H1 (cell line): ENCODE measurements at places on chromosomes 16 and 17. TPM values are rescaled to one million over a fixed set of nuclear protein-coding genes. Genes with fewer than 3 reads are reported as not detected.

TSNAXIP1 gene
- polyA plus RNA-seq = 0.39 and 0.94 TPM in 2 replicates

PIPOX gene
- polyA plus RNA-seq = 75.0 and 99.6 TPM in 2 replicates

TCAP gene
- polyA plus RNA-seq = 0.82 and 1.3 TPM in 2 replicates

GRIN2A gene
- polyA plus RNA-seq = 0.18 and 0.42 TPM in 2 replicates

TBX4 gene
- 0.02 TPM in 1 of 2 replicates, not detected in the other for polyA plus RNA-seq

MT1H gene
- 95.7 and 127 TPM in 2 replicates for polyA plus RNA-seq
